ENCODE measurements at places on chromosomes 7 and 10.

DNA sequence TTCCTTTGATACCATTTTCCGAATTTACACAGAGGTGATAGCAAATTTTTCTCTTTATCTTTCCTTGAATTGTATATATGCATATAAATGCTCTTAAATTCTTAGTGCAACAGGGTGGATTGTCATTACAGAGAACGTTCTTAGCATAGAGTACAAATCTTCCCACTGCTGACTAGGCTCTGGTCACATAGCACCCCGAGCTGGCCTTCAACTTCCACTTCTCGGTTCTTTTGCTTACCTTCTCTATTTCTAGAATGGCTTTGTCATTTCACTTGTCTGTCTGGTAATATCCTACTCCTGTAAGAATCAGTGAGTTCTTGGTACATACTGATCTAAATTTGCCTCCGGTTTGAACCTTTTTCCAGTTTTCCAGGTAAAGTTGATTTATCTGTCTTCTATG lies 13.4 kb downstream of the ADIRF start:
- DNase-seq, result no peak

DNA sequence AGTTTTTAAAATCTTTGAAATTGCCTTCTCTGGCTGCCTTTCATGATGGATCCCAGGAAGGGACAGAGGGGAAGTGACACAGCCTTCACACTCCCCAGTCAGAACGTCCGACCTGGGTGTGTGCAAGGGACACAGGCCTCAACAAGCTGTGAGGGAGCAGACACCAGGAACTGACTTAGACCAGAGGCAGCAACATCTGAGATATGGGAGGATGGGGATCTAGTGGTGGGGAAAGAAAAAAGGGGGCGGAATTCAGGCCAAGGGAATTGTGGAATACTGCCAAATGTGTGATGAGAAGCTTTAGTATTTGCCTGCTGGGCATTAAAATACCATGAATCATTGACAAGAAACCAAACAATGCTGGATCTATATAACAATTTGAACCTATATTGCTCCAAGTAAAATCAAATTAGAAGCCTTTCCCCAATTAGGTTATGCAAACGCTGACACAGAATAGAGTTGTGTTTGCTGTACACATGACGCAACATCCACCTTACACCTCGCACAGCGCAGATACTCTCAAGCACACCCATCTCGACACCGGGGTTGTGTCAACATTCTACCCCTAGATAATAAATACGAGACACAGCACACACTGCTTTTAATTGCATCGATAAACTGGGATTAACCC lies 17.2 kb upstream of the MNX1 start:
- DNase-seq, result no peak

DNA sequence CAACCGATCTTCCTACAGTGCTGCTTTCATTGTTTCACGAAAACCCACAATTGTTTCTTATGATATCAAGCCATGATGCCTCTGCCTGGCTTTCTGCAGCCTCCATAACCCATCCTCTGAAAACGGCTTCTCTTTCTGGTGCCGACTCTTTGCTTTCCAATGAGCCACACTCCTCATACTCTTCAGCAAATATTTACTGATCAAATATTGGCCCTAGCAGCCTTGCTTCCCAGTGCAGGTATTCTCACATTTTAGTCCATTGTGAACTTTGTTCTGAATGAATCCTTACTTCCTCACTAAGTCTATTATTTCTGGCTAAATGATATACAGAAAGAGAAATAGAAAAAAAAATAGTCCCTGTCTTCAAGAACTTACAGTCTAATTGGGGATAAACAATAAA lies 35.5 kb downstream of the LAMB1 start:
- no peak for DNase-seq

GRCh38 chr7:20998309-20998708 lies 211.6 kb upstream of the SP8 start:
- no peak for DNase-seq

- DNase-seq, result no peak
These were observed 19.4 kb downstream of the ITGB1 start for GRCh38 chr10:32938554-32939061.

DNA sequence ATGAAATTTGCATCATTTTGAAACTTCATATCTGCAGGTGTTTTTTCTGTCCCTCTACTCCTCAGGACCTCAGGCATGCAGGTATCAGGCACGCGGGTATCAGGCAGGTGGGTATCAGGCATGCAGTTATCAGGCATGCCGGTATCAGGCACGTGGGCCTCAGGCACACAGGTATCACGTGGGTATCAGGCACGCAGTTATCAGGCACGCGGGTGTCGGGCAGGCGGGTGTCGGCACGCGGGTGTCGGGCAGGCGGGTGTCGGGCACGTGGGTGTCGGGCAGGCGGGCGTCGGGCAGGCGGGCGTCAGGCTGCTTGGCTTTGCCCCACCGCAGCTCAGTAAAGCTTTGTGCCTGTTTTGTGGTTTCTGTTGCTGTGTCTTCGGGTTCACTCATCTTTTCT lies 8.7 kb downstream of the SPRN start:
- DNase-seq, result no peak

GRCh38 chr10:124671486-124672075 lies 72.6 kb downstream of the FAM53B start:
- no peak for DNase-seq

- DNase-seq, result no peak
These were observed 92.9 kb upstream of the PRKG1 start for GRCh38 chr10:50981385-50981784.

GRCh38 chr7:92836489-92836999 lies at the start of gene CDK6:
TSS of gene CDK6 (minus strand) at chr7:92836573. CDS start at chr7:92833323, 3,250 bp downstream.
- no peak for DNase-seq

DNA sequence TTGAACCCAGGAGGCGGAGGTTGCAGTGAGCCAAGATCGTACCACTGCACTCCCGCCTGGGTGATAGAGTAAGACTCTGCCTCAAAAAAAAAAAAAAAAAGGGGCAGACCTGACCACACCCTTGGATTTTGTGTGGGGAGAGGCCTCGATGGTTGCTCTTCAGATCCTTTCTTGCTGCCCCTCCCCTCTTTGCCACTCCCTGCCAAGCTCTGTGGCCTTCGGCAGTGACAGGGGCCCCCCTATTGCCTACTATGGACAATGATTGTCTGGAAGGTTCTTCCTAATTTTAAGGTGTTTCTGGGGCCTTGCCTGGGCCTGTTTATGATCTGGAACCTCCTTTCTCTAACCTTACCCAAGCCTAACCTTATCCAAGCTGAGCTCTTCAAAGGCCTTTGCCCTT lies 795 bp downstream of the PRF1 start:
- DNase-seq, result no peak

DNA sequence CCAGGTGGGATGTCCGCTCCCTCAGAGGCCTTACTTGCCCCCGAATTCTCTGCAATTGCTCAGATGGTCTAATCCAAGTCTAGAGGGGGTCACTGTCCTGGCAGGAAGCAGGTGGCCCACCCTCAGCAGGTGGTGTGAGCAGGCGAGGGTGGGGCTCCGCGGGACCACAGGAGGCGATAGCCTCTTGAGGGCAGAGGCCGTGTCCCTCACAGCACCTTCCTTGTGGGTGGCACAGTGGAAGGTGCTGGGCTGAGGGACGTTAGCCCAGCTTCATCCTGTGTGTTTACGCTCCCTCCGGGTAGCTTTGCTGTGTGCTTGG lies 38.3 kb upstream of the INPP5A start:
- no peak for DNase-seq

- DNase-seq, result no peak
These were observed 207.7 kb downstream of the TPK1 start for GRCh38 chr7:144628176-144628575.

- peak; percentile 13 for DNase-seq
These were observed 150.5 kb upstream of the VKORC1L1 start for GRCh38 chr7:65722361-65722792.

DNA sequence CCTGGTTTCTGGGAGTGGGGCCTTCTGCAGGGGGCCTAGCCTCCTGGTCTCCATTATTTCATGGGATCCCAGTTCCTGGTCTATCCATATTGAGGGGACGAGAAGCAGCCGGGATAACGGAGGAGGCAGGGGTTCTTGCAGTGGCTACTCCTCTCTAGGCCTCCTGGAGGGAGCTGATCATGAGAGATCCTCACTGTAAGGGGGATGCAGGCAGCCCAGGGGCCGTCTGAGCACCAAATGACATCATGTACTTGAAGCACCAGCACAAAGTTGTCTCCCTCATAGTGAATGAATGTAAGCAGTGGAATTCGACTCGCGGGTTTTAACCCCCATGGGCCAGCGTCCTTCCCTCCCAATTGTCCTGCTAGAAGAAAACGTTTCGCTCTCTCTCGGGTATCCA lies 964 bp upstream of the ADCY1 start:
- no peak for DNase-seq

DNA sequence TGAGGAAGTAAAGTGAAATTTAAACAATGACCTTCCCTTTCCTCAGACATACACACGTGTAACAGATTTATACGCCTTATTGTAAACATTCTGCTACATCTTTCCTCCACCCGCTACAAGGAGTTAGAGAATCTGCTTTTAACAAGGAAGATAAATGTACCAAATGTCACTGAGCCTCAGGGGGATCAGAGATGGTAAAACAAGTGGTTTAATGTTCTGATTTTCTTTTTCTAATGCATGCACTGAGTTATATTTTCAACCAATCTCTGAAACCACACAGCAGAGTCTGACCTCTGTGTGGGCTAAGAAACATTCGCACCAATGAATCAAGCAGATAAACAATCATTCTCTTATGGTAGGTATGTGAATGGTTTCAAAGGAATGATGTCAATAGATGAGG lies 599.5 kb downstream of the ARL4A start:
- DNase-seq, result no peak

DNA sequence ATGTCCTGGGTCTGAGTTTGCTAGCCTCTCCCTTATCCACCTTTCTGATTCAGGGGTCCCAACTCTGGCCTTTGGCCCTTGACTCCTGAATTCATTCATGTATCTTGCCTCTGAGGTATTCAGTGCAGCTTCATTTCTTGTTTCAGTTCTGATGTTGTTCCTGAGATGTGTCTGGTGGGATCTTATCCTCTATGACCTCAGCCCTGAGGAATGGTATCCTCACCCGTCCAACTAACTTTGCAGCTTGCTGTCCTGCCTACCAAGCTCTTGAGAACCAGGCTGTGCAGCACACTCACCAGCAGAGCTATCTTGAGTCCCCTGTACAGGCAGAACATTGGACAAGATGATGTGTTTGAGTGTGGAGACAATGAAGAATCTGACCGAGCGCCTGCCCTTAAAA lies 13.8 kb downstream of the SUFU start:
- DNase-seq, result no peak

GRCh38 chr7:156386097-156386496 lies 254.5 kb upstream of the RNF32 start:
- DNase-seq, result no peak

- DNase-seq, result no peak
These were observed 822 bp downstream of the ZNF800 start for GRCh38 chr7:127391591-127392181.

GRCh38 chr7:101557978-101558741 lies 70.9 kb downstream of the MYL10 start:
- DNase-seq, result no peak

- no peak for DNase-seq
These were observed 51.5 kb downstream of the RSU1 start for GRCh38 chr10:16765509-16766375.

DNA sequence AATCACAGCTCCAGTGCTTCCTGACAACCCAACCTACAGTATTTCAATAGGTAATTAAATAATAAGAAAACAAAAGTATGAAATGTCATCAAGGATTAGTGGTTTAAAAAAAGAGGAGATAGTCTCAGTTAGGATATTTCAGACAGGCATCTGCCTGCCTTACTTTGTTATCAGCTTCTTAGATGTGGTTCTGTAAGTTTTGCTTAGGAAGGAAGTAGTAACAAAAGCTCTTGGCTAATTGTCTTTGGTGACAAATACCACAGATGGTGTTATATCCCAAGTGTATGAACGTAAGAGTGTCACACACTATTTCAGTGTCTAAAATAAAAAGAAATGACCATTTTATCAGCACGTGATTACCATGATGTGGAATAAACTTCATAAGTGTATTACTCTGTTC lies 9.8 kb upstream of the ACTA2 start:
- DNase-seq, result no peak

- DNase-seq, result no peak
These were observed 27.3 kb upstream of the SAMD8 start for GRCh38 chr10:75083972-75084833.

DNA sequence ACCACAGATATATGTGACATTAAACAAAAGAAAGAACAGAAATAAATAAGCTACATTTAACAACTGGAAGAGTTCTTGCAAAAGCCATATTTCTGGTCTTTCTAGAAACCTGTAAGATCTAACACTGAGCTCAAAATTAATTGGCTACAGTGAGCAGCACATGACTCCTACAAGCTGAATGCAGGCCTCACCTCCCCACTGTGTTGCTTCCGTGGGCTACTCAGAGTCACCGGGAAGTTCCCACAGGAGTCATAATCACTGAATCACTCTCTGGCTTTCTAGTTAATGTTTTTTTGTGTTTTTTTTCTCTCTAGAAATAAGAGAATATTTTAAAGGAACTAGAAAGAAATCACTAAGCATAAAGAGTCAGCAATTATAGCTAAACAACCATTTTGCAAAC lies 10.2 kb upstream of the MRPS24 start:
- DNase-seq, result no peak

Data from Panc1 (cell line).